ENCODE measurements at places on chromosomes 5 and 9.

DNA sequence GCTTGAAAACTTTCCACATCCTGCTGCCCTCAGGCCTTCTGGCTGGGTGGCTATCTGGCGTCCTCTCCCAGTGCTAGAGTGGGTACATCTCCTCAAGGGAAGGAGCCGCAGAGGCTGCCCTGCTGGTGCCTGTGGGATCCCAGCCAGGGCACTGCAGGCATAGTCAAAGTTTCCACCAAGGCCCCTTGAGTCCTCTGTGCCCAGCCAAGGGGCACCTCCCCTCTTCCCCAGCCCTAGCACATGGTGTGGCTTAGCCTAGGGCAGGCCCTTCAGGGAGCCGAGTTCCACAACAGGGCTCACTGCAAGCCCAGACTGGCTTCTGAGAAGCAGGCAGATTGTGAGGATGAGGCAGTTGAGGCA is 103.2 kb downstream of the RGS3 start:
- DNase-seq, result no peak

GRCh38 chr5:159185773-159186172 is 23.6 kb downstream of the RNF145 start:
- no peak for DNase-seq

GRCh38 chr5:82684165-82684564 is 393.0 kb downstream of the TMEM167A start:
- no peak for DNase-seq

- DNase-seq, result no peak
Measured at GRCh38 chr5:1193591-1193985, 7.8 kb upstream of the SLC6A19 start.

DNA sequence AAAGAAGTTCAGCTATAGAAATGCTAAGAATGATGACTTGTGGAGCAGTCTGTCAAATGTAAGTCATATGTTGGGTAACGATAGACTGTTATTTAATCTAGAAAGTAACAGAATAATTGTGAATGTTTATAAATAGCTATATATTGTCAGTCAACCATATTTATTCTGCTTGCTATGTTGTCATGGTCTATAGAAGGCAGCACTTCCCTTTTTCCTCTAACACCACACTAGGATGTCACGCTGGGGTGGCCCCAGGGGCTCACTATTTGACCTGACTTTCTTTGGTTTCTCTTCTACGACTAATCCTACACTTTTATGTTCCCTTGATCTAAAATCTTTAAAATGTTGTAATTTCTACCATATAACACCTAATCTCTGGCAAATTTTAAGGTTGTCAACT is 20.5 kb downstream of the ERAP2 start:
- DNase-seq, result no peak

Data from A673 (cell line).